Esophagus muscularis mucosa (tissue), 4 donors: ENCODE measurements at places on chromosomes 3 and 15. TPM values are rescaled to one million over a fixed set of nuclear protein-coding genes. Genes with fewer than 3 reads are reported as not detected.

DNA sequence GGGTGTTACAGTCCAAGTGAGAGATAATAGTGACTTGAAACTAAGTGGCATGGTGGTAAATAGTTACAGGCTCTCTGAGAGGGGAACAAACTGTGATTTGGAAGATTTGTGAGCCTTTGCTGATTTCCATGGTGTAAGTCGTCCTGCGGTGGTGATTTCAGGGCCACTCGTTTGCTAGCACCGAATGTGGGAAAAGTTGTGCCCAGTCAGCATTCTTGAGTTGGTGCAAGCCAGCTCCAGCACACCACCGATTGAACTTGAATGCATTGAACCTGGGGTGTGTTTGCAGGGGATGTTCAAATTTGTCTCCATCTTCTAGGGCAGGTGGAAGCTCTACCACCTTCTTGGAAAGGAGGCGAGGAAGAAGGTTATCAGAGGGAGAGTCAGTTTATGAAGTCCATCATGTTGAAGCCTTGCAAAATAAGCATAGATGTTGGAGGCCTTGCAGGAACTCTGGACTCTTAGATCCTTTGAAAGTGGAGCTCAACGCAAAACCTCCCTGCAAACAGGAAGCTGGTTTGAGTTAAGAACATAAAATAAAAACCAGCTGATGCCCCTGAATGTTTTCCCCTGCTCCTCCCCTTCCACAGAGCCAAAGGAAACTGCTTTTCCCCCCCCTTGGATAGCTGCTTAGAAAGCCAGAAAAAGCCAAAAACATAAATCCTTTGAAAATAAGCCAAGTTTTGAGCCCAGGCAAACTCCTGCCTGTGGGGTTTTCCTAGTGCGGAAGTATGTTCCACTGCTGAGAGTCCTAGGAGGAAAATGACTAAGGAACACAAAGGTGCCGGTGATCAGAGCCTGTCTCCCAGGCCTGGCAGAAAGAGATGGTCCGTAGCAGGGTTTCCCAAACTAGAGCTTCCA is 21.9 kb downstream of the MAPKBP1 start:
- DNase-seq, result no peak

- no peak for DNase-seq
Observed at GRCh38 chr3:184339001-184339400, 1.6 kb downstream of the FAM131A start.

DNA sequence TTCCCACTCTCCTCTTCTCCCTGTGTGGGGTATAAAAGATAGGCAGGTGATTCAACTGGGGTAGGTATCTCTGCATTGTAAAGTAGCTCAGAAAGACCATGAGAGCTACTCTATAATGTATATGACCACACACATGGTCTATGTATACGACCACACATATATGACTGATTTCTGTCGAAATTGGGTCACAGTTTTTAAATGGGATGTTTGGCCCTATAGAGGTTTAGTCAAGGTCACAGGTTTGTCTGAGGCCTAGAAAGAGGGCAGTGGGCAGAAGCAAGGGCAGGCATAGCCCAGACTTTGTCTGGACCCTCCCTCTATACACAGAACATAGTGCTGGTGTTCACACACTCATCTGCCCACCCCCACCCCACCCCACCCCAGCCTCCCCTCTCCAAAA is 4.4 kb downstream of the LAMP3 start:
- DNase-seq, result no peak

The FAM107A gene
- 107 TPM for total RNA-seq
